ENCODE measurements at places on chromosomes 4 and X. TPM values are rescaled to one million over a fixed set of nuclear protein-coding genes. Genes with fewer than 3 reads are reported as not detected.

The ACE2 gene
- not detected for polyA plus RNA-seq

The CT45A5 gene
- not detected for polyA plus RNA-seq

The SPACA5 gene
- not detected for polyA plus RNA-seq

The CT45A2 gene
- polyA plus RNA-seq = not detected

The SGMS2 gene
- 8.1 TPM for polyA plus RNA-seq

The FAM53A gene
- 2.4 TPM for polyA plus RNA-seq

The ANOS1 gene
- polyA plus RNA-seq = 19.4 TPM

GRCh38 chrX:138756234-138756633 is 44.7 kb upstream of the FGF13 start:
- DNase-seq = peak; percentile 90

DNA sequence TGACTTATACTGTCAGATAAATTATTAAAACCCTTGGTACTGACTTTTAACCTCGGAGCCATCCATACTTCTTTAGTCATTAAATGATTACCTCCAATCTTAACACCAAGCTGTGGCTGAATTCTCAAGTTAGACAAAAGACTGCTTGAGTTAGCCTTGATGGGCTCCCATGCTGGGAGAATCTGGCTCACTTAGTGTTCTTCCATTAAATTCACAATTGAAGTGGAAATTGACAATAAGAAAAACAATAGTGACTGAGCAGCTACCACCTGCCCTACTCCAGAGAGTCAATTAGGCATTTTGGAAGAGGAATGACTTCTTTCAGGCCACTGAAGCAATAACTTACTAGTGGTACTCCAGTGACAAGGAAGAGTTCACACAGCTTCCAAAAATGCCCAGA is 503.0 kb upstream of the CPXCR1 start:
- no peak for DNase-seq

- DNase-seq = no peak
Measured at GRCh38 chr4:7813674-7814073, 126.0 kb downstream of the AFAP1 start.

- no peak for DNase-seq
Measured at GRCh38 chr4:174284487-174284886, 776 bp downstream of the CEP44 start.

DNA sequence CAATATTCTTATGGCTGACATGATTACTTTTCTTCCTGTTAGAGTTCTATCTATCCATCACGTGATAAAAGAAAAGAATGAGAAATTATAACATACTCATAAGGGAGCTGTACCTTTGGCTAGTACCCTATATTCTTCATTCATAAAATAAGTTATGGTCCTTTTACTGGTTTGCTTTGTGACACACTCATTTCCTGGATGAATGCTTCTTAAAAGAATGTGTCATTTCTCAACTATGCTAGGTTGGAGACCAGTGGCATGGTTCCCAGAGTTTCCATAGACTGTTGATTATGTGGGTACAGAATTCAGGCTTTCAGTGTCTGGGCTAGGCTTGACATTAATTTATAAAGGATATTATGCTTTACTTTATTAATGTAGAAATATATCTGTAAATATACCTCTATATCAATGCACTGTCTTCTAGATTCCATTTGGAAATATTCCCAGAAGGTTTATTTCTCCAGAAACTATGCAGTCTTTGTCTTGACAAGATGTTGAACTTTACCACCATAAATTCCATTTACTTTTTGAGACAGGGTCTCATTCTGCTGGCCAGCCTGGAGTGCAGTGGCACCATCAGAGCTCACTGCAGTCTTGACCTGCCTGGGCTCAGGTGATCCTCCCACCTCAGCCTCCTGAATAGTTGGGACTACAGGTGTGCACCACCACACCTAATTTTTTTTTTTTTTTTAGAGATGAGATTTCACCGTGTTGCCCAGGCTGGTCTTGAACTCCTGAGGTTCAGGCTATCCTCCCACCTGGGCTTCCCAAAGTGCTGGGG is 23.8 kb downstream of the NUDT6 start:
- peak; percentile 66 for DNase-seq
